ENCODE measurements at places on chromosomes 2 and 18.
A peak's percentile ranks its signal among the peaks of the same experiment; 100 is the strongest.

DNA sequence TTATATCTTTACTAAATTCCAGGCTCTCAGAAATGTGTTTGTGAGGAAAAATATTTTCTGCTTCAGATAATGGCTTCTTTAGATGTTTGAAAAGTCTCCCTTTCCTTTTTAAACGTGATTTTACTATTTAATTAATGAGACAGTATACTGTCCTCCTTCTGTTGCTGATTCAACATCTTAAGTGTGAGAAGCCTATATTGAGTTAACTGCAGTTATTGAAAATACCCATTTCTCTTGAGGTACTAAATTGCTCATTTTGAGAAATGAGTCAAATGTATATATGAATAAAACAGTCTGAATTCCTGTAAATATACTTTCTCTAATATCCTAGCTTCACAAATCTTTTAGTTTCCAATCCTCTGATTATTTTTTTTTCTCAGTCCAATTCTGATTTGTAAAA is 470.2 kb downstream of the PTPRM start:
- DNase-seq = no peak

DNA sequence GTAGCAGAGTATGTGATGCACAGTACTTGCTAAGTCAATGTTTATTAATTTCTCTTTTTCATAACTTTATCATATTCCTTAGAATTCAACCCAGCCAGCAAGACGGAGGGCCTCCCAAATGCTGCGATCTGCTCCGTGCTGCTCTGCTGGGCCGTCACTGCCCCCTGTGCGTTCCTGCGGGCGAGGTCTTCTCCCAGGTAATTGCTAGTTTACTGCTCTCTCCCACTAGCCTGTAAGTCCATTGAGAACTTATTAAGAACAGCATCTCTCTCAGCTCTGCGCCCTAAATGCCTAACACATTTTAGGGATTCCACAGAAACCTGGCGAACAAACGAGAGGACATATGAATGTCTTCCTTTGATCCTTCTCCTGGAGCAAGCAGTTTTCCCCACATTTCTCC is 153.6 kb upstream of the ARHGAP28 start:
- DNase-seq = peak; percentile 29

DNA sequence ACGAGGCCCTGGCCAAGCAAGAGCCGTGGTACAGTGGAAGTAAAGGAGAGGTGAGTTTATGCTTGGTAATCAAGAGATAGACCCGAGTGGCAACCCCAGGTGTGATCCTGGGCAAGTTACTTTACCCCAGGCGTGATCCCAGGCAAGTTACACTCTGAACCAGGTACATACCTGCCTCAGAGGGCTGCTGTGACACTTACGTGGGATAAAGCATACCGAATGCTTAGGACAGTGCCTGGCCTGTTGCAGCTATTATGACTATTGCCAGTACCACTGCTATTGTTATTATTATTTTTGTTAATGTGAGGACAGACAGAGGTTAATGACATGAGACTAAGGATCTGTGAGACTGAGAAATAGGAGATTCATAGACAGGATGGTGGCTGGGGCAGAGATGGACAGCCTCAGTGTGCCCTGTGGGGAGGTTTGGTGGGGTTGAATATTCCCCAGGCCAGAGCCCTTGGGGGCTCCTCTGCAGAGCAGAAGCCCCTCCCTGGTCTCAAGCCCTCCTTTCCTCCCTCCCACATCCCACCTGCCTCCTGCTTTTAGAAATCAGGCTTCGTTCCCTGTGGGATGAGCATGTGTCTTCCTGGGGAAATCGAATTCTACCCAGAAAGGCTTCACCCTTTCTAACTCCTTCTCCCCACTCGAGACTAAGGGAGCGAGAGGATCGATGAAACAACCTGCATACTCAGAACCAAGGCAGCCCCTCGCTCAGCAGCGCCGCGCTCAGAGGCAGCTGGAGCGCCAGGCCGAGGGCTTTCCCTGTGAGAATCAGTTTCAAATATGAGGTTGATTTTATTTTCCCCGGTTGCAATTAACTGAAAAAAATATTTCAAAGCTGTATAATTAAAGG is 62.0 kb upstream of the SIX3 start:
- DNase-seq = no peak

GRCh38 chr2:112791019-112791418 is 6.7 kb upstream of the IL1A start:
- DNase-seq = no peak

DNA sequence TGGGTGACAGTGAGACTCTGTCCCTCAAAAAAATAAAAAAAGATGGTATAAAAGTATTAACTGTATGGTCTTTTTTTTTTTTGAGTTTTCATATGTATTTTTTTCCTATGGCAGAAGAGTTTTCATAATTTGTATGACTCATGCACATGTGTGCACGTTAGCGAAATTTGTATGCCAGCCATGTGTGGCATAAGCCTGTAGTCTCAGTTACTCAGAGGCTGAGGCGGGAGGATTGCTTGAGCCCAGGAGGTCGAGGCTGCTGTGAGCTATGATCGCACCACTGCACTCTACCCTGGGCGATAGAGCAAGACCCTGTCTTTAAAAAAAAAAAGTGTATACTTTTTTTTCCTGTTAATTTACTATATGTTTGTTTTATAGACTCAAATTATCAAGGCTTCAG is 160.8 kb downstream of the TGIF1 start:
- no peak for DNase-seq

DNA sequence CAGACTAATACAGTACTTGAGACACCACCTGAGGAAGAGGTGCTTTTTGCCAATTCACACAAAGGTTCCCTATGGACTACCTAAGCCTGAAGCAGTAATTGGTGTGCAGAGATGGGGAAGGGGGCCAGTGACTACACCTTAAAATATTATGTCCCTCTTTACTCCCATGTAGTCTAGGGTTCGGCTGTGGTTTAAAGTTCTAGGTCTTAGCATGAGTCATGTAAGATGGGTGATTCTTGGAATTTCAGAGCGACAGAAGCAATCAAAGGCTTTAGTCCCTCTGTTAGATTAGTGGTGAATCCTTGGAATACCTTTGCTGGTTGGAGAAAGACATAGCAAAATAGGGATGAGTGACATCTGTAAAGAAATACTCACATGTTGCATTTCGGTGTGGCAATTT is 14.3 kb upstream of the CCDC85A start:
- DNase-seq = no peak

GRCh38 chr2:216904554-216904953 is 44.7 kb upstream of the TNP1 start:
- DNase-seq = no peak

GRCh38 chr2:121617042-121617599 is 32.1 kb downstream of the CLASP1 start:
- DNase-seq = no peak

- no peak for DNase-seq
Measured at GRCh38 chr2:55111230-55111569, 60.9 kb upstream of the RTN4 start.

GRCh38 chr18:76712511-76713140 is 109.7 kb upstream of the ZNF236 start:
- DNase-seq = no peak

- DNase-seq = no peak
Measured at GRCh38 chr18:51802569-51803428, 537.2 kb upstream of the DCC start.

DNA sequence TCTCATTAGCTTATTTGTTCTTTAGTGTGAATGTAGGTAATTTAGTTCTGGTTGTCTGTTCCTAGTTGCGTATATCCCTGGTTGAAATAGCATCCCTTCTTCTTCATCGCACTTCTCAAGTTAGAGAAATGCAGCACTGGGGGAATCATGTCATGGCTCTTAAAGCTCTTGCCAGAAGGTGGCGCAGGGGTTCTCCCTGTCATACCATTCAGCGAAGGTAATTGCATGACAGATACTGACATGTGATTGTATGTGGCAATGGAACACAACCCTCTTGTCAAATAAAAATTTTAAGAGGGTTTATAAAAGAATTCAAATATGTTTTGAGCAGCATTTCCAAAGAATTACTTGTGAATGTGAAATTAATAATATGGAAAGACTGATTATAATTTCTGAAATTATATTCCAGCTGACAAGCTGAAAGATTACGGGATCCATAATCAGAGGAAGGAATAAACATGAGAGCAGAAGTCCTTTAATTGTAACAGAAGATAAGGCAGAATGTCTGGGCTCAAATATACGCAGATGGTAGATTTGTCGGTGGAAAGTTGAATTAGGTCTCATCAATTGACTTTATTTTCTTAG is 411.7 kb downstream of the DSEL start:
- peak; percentile 61 for DNase-seq

DNA sequence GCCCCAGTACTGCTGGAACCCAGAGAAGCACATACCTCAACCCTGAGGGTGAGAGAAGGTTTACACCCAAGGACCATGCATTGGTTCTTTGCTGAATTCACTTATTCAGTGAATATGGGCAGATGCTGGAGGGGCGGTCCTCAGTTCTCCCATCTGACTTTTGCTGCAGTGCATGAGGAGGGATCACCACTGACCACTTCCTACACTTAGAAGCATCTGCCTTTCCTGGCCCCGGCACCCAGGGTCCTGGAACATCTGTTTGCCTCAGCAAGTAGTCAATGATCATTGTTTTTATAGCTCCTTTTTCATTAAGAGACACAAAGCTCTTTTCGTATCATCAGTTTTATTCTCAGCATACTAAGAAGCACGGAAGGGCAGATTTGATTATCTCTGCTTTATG is 211.4 kb downstream of the SH3RF3 start:
- DNase-seq = no peak

- no peak for DNase-seq
Measured at GRCh38 chr18:50286391-50287027, 983 bp downstream of the CXXC1 start.

- no peak for DNase-seq
Measured at GRCh38 chr2:88058191-88058590, 2.6 kb upstream of the KRCC1 start.

GRCh38 chr2:71000780-71001591 is 6.3 kb upstream of the TEX261 start:
- peak; percentile 87 for DNase-seq

- no peak for DNase-seq
Measured at GRCh38 chr2:10475811-10476660, 27.9 kb upstream of the ODC1 start.

DNA sequence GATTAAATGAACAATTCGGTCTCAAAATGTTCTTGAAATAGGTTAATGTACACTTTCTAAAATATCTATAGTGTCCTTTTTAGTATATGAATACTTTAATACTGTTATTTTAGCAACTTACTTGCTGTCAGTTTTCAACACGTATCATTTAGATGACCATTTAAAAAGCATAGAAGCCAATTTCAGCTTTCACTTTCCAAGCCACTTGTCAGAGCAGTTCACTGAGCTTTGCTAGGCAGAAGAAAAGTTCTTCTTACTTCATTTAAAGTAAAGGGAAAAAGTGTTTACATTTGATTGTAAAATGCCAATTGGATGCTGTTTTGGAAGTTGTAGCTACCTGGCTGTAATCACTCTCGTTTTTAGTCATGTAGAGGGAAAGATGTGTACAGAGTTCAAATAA is 126.0 kb downstream of the KCNH7 start:
- DNase-seq = no peak

DNA sequence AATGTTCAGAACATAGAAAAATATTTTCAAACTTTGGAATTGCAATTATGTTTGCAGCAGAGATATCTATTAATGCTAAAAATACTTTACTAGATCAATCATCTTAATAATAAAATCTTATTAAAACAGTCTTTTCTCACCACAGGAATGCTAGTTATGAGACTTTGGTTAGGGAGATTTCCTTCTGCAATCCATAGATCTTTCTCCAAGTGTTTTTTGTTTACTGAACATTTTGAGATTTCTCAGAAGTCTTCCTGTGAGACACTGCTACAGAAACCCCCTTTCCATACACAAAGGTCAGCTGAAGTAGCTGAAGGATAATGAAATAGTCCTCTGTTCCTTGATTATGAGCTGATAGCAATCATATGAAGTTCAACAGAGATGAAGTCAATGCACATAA is 59.4 kb upstream of the RAPH1 start:
- no peak for DNase-seq

DNA sequence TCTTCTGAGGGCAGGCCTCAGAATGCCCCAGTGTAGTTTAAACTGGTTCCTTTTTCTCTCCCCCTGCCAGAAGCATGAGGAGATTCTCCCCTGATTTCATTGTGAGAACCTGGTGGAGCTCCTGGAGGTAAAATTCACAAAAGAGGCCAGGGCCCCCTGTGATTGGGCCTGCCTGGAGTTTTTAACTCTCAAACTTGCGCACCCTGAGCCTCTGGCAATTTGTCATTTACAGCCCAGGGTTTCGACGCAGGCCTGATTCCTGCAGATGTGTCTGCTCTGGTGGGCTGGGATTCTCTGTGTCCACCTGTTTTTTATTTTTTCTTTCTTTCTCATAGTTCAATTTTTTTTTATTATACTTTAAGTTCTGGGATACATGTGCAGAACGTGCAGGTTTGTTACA is 157.9 kb downstream of the ASB1 start:
- no peak for DNase-seq

DNA sequence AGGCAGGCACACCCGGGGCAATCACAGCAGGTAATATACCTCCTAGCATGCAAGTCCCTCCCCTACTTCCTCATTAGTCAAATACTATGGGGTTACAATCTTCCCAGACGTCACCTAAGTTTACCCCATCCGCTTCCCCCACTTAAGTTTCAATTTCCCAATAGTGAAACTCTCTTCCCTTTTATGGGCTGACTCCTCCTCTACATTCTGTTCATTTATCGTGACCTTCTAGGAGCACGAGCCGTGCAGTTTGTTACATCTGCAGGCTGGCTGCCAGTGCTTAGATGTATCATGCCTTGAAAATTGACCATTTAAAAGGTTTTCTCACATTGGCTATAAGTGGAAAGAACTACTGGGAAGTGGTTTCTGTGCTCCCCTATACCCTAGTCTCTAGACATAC is 1357.8 kb upstream of the CRIM1 start:
- DNase-seq = no peak

DNA sequence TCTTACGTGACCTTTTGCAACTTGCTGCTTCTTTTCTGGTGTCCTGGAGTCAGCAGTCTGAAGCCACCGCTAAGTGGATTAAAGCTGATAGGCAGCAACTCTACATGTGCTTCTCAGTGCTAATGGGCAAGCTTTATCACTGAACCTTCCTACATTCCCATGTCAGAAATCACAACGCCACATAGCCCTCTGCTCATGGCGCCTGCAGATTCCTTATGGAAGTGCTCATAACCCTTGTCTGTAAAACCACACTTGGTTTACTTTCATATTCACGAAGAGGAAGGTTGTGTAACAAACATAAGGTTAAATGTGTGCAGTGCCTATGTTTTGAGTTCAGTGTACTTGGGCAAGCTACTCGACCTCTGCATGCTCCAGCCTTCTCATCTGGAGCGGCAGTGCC is 319.8 kb downstream of the FBXO15 start:
- DNase-seq = no peak

GRCh38 chr18:78034755-78035154 is 785.1 kb downstream of the GALR1 start:
- no peak for DNase-seq

DNA sequence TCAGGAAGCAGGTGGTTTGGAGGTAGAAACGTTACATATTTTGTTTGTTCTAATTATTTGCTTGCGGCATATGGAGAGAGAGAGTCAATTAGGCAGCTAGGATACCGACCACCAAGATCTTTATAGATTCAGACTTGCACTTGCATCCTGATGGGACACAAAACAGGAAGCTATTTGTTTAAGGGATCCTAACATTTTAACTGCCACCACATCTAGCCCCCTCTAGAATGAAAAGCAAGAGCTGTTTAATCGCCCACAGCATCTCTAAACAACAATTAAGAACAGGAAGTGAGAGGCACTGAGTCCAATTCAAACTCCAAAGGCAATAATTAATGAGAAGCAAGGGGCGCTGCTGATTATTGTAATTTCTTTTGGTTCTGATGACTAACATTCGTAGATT is 182.0 kb upstream of the LINC00305 start:
- DNase-seq = no peak

Measured in upper lobe of left lung (tissue), 6 donors.